ENCODE measurements at places on chromosomes 2 and 18.

DNA sequence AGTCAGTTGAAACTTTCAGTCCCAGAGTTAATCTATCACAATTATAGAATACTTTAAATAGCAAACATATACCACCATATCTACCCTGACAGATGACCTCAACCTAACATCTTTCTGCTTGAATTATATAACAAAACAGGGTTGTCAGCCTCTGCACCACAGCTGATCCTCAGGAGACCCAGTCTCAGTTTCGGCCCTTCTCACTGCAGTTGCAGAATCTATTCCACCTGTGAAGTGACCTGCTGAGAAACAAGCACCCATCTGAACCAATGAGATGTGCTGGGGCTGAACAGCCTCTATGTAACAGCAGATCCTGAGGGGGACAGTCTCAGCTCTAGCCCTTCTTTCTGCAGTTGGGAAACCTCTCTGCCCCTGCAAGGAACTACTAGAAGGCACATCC, 567.6 kb downstream of the KCNJ3 start:
- no peak for DNase-seq

DNA sequence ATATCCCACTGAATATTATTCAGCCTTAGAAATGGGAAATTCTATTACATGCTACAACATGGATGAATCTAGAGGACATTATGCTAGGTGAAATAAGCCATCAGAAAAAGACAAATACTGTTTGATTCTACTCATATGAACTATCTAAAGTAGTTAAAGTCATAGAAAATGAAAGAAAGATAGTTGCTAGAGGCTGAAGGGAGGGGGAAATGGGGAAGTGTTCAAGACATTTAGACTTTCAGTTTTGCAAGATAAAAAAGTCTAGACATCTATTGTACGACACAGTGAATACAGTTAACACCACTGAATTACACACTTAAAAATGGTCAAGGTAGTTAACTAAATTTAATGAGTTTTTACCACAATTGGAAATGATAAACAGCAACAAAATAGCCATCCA, 835.9 kb upstream of the CHAC2 start:
- no peak for DNase-seq

GRCh38 chr18:2717407-2717806, 61.9 kb downstream of the SMCHD1 start:
- DNase-seq, result no peak

GRCh38 chr18:78207942-78208341, 771.7 kb upstream of the SALL3 start:
- DNase-seq, result no peak

DNA sequence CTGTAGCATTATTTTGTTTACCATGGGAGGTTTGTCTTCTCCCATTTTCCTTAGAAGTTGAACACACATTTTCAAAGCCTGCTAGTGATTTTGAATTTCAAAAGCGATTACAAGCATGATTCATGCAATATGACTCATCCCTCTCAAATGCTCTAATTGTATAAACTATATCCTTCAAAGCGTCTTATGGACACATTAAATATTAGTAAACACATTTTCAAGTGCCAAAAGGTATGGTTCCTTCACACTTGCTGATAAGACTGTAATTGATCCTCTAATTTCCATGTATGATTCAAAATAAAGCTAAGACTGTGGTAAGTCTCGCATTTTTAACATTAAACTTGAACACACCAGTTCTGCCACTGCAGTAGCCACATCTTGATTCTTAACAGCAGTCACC, 512.9 kb downstream of the LRRTM4 start:
- no peak for DNase-seq

DNA sequence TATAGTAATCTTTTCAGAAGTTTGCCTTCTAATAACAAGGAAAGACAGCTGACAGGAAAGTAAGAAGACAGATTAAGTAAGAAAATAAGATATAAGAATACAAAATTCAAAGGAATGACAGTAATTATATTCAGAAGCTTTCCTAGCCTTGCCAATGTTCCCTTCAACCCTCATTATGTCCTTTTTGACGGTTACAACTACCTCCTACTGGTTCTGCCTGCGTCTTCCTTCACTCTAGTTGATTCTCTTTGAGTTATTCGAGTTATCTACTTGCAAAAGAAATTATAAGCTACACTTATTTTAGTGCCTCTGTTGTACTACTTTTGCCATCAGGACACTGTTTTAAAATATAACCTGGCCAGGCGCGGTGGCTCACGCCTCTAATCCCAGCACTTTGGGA, 218.9 kb upstream of the GYPC start:
- no peak for DNase-seq

DNA sequence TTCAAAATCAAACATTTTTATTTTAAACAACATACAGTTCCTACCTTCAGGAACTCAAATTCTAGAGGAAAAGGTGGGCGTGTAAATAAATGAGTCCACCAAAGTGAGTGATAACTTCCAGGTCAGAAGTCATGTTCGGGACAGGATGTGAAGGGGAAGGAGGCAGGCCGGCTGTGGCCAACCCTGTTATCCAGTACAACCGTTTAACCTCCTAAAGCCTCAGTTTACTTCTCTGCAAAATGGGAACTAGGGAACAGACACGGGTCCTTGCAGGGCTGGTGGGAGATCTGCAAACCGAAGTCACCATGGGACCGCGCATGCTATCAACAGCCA, 373 bp downstream of the EIPR1 start:
- no peak for DNase-seq

DNA sequence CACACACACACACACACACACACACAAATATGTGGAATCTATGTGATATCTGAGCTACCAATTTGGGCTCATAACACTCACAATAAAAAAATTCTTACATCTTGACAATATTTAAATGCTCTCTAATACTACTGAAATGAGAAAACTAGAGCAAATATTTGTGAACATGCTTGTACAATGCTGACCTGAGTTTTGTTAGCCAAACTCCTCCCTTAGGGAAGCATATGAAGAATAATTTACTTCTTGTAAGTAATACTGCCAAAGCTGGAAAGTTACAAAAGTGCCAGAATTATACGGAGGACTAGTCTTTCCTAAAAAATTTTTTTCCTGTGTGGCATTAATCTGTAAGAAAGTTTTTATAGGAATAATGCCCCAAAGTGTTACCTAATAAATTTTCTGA, 18.5 kb downstream of the MBD2 start:
- DNase-seq, result no peak

GRCh38 chr2:207513551-207514257, 16.1 kb upstream of the CREB1 start:
- no peak for DNase-seq

GRCh38 chr18:7304061-7304370, 73.1 kb downstream of the LRRC30 start:
- no peak for DNase-seq

DNA sequence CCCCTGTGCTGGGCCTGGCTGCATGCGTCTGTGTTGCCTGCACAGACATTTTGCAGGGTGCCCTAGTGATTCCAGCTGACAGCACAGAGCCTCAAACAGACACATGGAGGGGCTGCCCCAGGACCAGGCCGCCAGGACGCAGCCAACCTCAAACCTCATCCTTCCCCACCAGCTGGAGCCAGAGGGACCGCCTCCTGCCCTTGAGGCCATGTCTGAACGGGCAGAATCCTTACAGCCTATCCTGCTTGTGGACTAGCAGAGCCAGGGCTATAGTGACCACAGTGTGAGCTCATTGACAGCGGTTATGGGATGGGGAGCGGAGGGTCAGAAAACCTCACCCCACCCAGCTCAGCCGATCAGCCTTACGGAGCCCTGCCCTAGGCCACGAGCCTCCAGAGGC, 22.4 kb downstream of the ODC1 start:
- DNase-seq, result no peak

GRCh38 chr18:29560270-29560669, 1383.3 kb upstream of the CDH2 start:
- no peak for DNase-seq

DNA sequence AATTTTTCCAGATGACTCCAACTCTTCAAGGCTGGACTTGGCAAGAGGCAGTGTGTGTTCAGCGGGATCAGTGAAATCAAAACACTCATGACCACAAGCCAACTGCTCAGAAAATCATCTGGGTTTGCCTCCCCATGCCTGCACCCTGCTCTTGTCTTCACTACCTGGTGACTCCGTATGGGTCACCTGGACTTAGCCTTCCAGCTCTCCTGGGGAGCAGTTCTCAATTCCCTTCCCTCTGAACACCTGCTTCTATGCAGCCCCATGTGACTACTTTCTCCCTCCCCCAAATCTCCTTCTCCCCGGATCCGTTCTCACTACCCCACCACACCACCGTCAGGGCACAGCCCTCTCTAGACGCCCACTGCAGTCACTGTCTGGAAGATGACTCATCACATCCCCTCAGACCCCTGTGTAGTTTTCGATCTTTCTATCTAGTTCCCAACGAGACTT, 130.2 kb upstream of the ID2 start:
- no peak for DNase-seq

DNA sequence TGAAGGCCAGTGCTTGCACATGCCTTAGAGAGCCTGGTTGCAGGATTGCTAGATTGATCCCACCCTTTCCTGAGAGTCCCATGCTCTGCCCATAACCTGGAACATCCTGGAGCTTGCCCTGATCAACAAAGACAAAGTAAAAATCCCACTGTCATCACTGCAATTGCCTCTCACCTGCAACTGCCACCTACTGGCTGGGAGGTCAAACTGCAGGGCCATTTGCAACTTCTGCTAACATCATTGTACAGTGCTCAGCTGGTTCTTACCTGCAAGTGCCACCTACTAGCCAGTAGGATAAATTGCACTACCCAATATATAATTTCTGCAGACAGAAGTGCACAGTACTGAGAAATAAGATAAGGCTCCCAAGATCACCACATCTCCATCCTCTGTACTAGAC, 947.5 kb downstream of the CPS1 start:
- no peak for DNase-seq

DNA sequence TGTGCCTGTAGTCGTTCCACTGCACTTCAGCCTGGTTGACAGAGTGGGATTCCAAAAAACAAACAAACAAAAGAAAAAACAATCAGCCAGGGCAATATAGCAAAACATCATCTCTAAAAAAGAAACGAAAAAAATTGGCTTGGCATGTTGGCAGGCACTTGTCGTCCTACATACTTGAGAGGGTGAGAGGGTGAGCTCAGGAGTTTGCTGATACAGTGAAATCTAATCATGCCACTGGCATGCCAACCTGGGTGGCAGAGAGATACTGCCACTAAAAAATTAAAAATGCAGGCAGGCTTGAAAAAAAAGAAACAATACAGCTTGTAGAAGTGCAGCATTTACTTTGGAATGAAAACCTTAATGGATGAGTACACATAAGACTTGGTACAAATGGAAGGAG, 282.9 kb upstream of the RGPD4 start:
- no peak for DNase-seq

DNA sequence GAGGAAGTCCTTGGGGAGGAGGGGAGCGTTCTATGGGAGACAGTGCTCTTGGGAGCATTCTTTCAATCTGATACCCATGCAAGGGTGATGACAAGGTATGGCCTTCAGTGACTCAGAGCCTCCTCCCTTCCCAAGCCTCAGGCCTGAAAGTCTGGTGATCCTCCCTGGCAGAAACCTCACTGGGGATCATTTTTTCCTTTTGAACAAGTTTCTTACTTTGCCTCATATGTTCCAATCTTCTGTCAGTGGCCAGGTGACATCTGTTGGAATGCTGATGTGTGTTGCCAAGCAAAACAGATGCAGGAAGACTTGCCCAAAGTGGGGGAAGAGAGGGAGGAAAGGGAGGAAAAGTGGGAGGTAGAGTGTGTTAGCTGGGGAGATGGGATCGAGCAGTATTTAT, 224.8 kb downstream of the NEDD4L start:
- DNase-seq, result no peak

DNA sequence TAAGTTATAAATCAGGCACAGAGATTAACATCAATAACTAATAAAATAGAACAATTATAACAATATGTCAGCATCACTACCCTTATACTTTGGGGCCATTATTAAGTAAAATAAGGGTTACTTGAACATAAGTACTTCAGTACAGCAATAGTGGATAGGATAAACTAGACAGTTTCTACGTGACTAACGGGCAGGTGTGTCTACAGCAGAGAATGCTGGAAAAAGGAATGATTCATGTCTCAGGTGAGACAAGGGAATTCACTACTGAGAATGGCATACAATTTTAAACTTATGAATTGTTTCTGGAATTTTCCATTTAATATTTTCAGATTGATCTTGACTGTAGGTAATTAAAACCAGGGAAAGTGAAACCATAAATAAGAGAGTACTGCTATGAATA, 5.5 kb downstream of the WDR75 start:
- no peak for DNase-seq

GRCh38 chr2:64000630-64001381, 18.4 kb downstream of the VPS54 start:
- no peak for DNase-seq

DNA sequence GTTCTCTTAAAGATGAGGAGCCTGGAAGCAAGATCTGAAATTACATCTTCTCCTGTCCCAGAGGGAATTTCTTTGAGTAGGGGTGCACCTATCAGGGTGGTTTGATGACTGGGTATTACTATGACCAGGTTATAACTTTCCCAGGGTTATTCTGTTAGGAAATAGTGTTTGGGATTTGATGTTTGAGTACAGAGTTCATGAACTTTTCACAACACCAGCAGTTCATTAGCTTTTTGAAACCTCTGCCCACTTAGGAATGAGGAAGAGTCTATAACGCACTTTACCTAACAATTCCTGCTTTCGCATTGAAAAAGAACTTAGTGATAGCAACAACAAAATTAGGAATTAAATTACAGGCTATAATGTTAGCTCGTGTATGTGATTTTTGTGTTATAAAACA, 58.6 kb downstream of the ALMS1 start:
- DNase-seq, result no peak

- DNase-seq, result no peak
These were observed 34.5 kb downstream of the NEURL3 start for GRCh38 chr2:96470636-96471035.

GRCh38 chr2:102295566-102295965, 15.8 kb upstream of the IL1RL1 start:
- DNase-seq, result no peak

- no peak for DNase-seq
These were observed 83.8 kb downstream of the MBD2 start for GRCh38 chr18:54140641-54141040.

GRCh38 chr2:42786561-42787345, 5.6 kb downstream of the HAAO start:
- DNase-seq, result no peak

- no peak for DNase-seq
These were observed 3.4 kb downstream of the SERTAD2 start for GRCh38 chr2:64650296-64650695.

DNA sequence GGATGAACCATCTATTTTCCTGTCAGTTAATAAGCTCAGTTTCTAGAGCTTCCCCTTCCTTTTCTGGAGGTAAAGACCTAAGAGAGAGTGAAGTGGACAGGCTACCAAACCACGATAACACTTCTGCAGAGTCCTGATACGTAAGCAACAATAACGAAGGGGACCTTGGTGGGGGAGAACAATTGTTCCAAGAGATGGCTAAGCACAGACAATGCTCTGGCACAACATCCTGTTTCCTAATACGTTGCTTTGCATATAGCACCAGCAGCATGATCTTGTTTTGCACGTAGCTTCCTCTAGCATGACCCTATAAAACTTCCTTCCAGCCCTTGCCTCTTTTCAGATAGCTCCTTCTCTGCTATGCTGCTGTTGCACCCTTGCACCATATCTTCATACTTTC, 247.3 kb downstream of the RAD51AP2 start:
- DNase-seq, result no peak

- no peak for DNase-seq
These were observed 347.0 kb upstream of the ID2 start for GRCh38 chr2:8334866-8335325.

- DNase-seq, result no peak
These were observed 14.1 kb upstream of the CASP8 start for GRCh38 chr2:201246280-201246679.

- no peak for DNase-seq
These were observed 16.6 kb downstream of the EPHA4 start for GRCh38 chr2:221555494-221555846.

GRCh38 chr2:235078182-235078581, 126.4 kb downstream of the SH3BP4 start:
- DNase-seq, result no peak

Data from cortex of kidney (tissue), 1 donor.